Naive thymus-derived CD8-positive, alpha-beta T cell (primary cell): ENCODE measurements at places on chromosomes 16 and 17. TPM values are rescaled to one million over a fixed set of nuclear protein-coding genes. Genes with fewer than 3 reads are reported as not detected.

DNA sequence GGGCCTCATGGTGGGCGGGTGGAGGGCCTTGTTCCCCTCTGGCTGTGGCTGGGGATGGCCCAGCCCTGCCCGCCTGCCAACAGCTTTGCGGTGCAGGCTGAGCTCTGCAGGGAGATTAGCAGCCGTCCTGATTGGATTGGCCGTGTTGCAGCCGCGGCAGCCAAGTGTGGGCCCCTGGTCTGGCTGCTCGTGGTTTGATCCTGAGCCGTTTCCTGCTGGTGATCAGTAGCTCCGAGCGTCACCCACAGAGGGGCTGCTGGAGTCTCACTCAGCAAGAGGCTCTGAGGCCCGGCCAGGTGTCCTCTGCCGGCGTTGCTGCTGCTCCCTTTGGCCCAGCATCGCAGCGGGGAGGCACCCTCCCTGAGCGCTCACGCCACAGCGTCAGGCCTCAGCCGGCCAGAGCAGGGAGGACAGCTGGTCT, 32.5 kb downstream of the BAIAP2 start:
- no peak for DNase-seq

DNA sequence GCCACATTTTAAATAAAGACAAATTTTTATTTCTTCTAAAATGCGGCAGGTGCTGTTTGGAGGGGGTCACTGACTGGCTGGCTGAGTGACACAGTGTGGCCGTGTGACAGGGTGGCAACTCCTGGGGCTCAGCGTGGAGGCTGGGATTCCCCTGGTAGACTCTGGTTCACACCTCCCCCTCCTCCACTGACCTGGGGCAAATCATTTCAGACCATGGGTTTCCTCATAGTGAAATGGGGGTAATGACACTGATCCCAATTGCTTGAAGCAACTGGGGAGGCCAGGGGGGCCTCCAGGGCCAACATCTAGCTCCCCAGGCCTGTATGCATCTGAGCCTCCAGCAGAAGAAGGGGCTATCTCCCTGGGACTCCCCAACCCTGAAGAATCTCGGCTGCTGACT, 6.6 kb downstream of the HSD11B2 start:
- DNase-seq, result no peak

GRCh38 chr17:1905190-1905913, 75.5 kb downstream of the RPA1 start:
- no peak for DNase-seq

CIBAR2 gene
- total RNA-seq, result not detected

PLXDC1 gene
- total RNA-seq, result 34.4 TPM
